Airway epithelial cell (primary cell): ENCODE measurements at places on chromosomes 3 and 15. TPM values are rescaled to one million over a fixed set of nuclear protein-coding genes. Genes with fewer than 3 reads are reported as not detected.

GOLGA6L9 gene
- total RNA-seq, result 2.5 TPM in 2 replicates

BNC1 gene
- total RNA-seq, result 47.4 and 74.7 TPM in 2 replicates

SYNM gene
- total RNA-seq, result 0.63 and 0.74 TPM in 2 replicates

ANKUB1 gene
- 1.7 and 2.0 TPM in 2 replicates for total RNA-seq

TRPM7 gene
- total RNA-seq, result 9.1 and 15.6 TPM in 2 replicates

MRAS gene
- total RNA-seq, result 2.0 and 2.7 TPM in 2 replicates

LMAN1L gene
- total RNA-seq, result not detected in 2 replicates

GALNT15 gene
- 0.14 and 0.42 TPM in 2 replicates for total RNA-seq

TF gene
- total RNA-seq, result 0.28 TPM in 1 of 2 replicates, not detected in the other

WDR49 gene
- not detected in 2 replicates for total RNA-seq

CDHR4 gene
- not detected in 2 replicates for total RNA-seq

C3orf49 gene
- not detected in 2 replicates for total RNA-seq

CLRN1 gene
- not detected in 2 replicates for total RNA-seq

KLHDC8B gene
- total RNA-seq, result 36.3 and 42.4 TPM in 2 replicates

FANCD2OS gene
- 2.3 TPM in 1 of 2 replicates, not detected in the other for total RNA-seq

FBXL22 gene
- total RNA-seq, result 0.14 and 5.7 TPM in 2 replicates

SEMA7A gene
- 20.0 and 20.7 TPM in 2 replicates for total RNA-seq

GOLGA8B gene
- total RNA-seq, result 4.9 and 12.5 TPM in 2 replicates

ZMYND10 gene
- total RNA-seq, result 1.1 and 1.4 TPM in 2 replicates

SUSD5 gene
- 0.88 and 1.1 TPM in 2 replicates for total RNA-seq

CERS3 gene
- 12.2 and 14.1 TPM in 2 replicates for total RNA-seq

AHSG gene
- 0.28 TPM in 1 of 2 replicates, not detected in the other for total RNA-seq

CCDC71 gene
- 37.9 and 42.0 TPM in 2 replicates for total RNA-seq

PROK2 gene
- not detected in 2 replicates for total RNA-seq

DZIP1L gene
- 1.1 and 2.5 TPM in 2 replicates for total RNA-seq

GXYLT2 gene
- total RNA-seq, result 5.5 and 10.7 TPM in 2 replicates

CLSTN2 gene
- total RNA-seq, result under 0.01 TPM in 1 of 2 replicates, not detected in the other

ANKRD34C gene
- total RNA-seq, result not detected in 2 replicates

CPN2 gene
- total RNA-seq, result not detected in 2 replicates

RLBP1 gene
- not detected in 2 replicates for total RNA-seq

CXCR6 gene
- total RNA-seq, result not detected in 2 replicates

IGF2BP2 gene
- 39.8 and 63.1 TPM in 2 replicates for total RNA-seq

AEN gene
- total RNA-seq, result 21.8 and 30.0 TPM in 2 replicates

GLDN gene
- total RNA-seq, result 0.23 TPM in 1 of 2 replicates, not detected in the other

SERPINI2 gene
- total RNA-seq, result not detected in 2 replicates

CCR9 gene
- total RNA-seq, result not detected in 2 replicates

MST1R gene
- total RNA-seq, result 13.3 and 19.9 TPM in 2 replicates

ERICH6 gene
- 0.05 TPM in 1 of 2 replicates, not detected in the other for total RNA-seq

GJD2 gene
- not detected in 2 replicates for total RNA-seq

CPB1 gene
- not detected in 2 replicates for total RNA-seq

EPB42 gene
- total RNA-seq, result not detected in 2 replicates

NANOGP8 gene
- total RNA-seq, result not detected in 2 replicates

MNS1 gene
- 0.46 and 0.85 TPM in 2 replicates for total RNA-seq

PLCD1 gene
- total RNA-seq, result 48.1 and 61.0 TPM in 2 replicates

TRAT1 gene
- not detected in 2 replicates for total RNA-seq
